ENCODE measurements at places on chromosomes 7 and 10.

DNA sequence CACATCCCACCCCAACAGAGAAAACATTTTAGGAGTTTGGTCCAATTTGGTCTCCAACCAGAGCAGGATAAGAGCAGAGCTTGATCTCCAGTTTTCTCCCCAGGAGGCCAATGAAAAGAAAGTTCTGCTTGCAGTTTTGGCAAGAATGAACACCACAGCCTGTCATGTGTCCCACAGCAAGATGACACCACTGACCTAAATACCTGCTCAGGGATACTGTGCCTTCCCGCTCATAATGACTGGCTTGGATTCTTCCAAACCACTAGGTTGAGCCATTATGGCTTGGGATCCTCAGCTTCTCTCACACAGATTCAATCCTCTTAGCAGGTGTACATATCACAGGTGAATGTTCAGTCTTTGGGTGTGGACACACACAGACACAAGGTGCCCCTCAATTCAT lies 53.3 kb downstream of the C10orf90 start:
- no peak for DNase-seq

- DNase-seq = no peak
These were observed 579.9 kb downstream of the AUTS2 start for GRCh38 chr7:70178211-70178610.

- DNase-seq = peak; percentile 85
These were observed 12.1 kb downstream of the PDZD7 start for GRCh38 chr10:101018600-101019439.

- no peak for DNase-seq
These were observed 7.6 kb upstream of the SLC18A3 start for GRCh38 chr10:49602380-49603023.

- DNase-seq = no peak
These were observed 21.9 kb downstream of the RRP12 start for GRCh38 chr10:97378933-97379921.
